ENCODE measurements at places on chromosomes 6 and 20.

GRCh38 chr6:101830501-101831031 is 437.1 kb downstream of the GRIK2 start:
- DNase-seq = no peak

DNA sequence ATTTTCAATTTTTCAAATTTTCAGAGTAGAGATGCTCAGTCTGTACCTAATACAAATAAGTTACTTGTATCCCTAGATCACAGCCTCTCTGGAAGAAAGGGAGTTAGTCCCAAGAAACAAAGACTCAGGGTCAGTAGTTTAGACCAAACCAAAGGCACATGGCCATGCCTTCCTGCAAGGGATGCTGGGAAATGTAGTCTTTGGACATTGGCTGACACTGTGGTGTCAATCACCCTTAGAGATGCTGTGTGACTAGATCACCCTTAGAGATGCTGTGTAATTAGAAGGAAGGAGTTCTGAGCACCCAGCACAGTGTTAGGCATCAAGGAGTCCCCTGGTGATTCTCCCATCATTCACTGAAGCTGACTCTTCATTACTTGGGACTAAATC is 202.1 kb downstream of the NFATC2 start:
- no peak for DNase-seq

DNA sequence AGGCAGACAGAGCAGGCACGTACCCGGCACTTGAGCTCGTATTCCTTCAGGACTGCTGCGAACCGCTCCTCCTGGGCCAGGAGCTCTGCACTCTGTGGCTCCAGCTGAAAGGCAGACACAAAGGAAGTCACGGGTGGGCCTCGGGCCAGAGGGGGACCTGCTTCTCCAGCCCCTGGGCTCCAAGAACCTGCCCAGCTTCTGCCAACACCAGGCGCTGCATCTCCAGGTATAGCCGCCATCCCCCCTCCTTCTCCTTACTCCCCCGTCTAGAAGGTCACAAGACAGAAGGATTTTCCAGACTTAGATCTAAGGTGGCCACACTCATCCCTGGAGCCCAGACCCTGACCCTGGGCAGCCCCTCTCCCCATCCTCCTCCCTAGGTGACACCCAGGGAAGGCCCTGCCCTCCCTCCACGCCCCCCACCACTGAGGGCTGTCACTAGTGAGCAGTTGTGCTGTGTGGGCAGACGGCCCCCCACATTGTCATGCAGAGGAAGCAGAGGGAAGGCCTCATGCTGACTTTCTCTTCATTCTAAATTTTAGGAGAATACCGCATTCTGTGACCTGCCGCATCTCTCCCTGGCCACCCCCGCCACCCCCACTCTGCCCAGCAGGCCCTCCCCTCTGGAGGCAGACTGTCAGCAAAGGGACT is 81.9 kb downstream of the GINS1 start:
- DNase-seq = no peak

GRCh38 chr6:118719351-118720124 is 68.1 kb upstream of the CEP85L start:
- DNase-seq = no peak

- DNase-seq = peak; percentile 55
Measured at GRCh38 chr6:147203311-147204059, 732 bp upstream of the STXBP5 start.

DNA sequence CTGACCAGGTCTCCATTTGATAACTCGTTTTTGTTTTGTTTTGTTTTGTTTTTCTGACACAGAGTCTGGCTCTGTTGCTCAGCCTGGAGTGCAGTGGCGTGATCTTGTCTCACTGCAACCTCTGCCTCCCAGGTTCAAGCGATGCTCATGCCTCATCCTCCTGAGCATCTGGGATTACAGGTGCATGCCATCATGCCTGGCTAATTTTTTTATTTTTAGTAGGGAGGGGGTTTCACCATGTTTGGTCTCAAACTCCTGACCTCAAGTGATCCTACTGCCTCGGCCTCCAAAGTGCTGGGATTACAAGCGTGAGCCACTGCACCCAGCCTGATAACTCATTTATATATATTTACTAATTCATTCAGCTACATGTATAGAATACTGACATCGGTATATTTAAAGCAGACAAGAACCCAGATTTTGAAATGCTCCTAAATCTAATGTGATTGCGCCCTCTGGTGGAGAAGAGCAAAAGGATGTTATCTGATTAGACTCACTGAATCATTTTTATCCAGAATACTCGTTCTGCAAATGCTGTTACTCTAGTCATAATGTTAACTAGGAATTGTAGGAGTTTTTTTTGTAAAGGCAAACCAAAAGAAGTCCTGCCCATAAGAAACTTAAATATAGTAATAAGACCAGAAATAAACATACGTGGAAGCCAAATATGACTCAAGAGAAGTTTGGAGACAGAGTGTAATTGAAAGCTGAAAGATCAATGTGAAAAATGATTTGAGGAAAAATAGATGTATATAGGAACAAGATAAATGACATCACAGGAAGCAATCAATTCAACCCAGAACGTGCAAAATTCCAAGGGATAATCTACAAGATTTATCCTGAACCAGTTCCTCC is 5.3 kb upstream of the COL12A1 start:
- peak; percentile 54 for DNase-seq

DNA sequence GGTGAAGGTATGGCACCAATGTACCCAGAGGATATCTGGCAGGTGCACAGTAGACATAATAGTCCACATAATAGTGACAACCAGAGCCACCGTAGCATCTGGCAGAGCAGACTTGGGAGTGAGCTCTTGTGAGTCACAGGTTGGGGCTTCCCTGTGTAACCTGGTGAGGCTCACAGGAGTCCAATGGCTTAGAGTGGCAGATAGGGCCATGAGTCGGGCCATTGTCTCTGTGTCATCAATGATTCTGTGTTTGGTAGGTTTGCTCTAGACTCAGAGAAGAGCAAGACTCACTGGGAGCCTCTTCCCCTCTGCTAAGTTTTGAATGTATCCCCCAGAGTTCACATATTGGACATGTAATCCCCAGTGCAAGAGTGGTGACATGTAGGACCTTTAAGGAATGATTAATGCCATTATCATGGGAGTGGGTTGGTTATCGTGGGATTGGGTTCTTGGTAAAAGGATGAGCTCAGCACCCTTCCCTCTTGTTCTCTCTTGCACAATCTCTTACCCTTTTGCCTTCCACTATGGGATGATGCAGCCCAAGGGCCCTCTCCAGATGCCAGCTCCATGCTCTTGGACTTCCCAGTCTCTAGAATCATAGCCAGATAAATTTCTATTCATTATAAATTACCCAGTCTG is 22.6 kb upstream of the SIRPA start:
- DNase-seq = no peak

DNA sequence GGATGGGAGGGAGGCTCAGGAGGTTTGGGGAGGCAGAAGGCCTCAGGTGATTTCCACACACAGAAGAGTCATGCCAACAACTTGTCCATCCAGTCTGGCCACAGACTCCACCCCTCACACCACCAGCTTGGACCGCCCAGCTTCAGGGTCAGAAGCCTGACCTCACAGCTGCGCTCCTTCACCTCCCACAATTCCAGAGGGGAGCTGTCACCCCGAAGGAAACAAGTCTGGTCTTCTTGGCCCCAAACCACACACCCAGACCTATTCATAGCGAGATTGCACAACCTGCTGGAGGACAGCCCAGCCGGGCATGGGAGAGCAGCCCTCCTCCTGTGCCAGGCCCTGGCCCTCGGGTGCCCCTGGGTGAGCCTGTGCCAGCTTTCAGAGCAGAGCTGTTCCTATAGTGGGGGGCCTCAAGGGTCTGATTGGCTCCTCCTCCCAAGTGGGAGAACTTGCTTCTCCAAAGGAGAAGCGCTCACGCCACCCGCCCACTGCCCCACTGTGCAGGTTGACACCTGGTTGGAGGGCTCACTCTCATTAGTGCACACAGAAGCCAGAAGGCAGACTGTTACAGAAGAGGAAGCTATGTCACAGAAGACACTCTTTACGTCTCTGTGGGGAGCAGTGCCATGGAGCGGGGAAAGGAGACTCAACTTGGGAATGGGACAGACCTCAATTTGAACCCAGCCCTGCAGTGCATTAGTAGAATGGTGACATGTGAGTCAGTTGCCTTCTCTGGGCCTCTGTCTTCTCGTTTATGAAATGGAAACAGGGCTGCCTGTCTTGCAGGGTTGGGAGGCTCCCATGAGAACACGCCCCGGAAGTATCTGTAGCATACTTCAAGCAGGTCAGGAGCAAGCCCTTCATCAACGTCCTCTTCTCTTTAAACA is 128.8 kb downstream of the FOXO3 start:
- DNase-seq = peak; percentile 43

DNA sequence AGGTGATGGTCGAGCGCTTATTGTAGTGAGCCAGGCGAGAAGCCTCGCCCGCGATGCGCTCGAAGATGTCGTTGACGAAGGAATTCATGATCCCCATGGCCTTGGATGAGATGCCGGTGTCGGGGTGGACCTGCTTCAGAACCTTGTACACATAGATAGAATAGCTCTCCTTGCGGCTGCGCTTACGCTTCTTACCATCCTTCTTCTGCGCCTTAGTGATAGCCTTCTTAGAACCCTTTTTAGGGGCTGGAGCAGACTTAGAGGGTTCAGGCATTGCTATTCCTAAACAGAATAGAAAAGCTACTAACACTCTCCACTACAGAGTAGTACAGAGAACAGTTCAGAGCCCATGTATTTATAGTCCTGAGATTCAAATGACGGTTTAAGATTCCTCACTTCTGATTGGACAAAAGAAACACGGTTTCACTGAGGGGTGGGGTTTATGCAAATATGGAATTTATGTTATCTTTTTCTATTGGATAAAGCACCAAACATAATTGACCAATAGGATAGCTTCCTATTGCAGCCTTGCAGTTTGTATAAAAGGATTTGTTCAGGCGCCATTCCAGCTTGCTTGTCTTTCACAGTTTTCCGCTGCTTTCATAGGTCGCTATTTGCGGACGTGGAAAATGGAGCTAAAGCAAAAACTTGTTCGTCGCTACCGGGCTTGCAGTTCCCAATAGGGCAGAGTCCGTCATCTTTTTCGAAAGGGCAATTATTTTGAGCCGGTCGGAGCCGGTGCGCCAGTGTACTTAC is 43.7 kb upstream of the HFE start:
- DNase-seq = peak; percentile 62

DNA sequence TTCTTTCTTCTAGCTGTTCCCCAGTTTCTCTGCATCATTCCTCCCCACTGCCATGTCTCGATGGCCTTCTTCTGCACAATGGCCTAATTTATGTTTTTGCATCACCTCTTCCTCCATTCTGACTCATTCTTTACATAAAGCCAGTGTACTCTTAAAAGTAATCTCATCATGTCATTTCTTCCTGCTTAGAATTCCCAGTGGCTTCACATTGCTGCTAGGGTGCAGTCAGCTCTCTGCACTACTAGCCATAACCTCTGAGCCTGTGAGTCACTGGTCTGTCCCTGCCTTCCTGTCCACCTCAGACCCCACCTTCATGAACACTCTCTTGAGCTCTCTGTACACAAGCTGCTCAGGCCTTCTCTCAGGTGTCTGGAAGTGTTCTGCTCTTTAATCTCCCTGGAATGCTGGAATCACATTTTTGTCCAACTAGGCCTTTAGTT is 24.1 kb upstream of the TRIM27 start:
- no peak for DNase-seq

GRCh38 chr6:42193491-42193894 is 1.3 kb downstream of the GUCA1B start:
- no peak for DNase-seq

DNA sequence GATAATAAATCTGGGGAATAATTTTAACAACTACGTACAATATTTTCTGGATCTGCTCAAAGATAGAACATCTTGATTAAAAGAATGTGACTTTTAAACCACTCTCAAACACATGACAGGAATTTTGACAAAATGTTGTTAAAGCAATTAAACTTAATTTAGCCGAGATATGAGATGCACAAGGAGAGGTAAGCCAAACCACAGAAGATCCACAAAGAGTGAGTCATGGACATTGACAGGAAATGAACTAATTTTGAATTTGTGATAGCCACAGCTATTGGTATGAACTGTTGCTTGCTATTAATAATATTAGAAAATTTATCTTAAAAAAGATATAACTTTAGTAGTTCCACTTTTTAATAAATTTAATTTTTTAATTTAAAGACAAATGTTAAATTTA is 27.8 kb upstream of the VGLL2 start:
- DNase-seq = no peak

DNA sequence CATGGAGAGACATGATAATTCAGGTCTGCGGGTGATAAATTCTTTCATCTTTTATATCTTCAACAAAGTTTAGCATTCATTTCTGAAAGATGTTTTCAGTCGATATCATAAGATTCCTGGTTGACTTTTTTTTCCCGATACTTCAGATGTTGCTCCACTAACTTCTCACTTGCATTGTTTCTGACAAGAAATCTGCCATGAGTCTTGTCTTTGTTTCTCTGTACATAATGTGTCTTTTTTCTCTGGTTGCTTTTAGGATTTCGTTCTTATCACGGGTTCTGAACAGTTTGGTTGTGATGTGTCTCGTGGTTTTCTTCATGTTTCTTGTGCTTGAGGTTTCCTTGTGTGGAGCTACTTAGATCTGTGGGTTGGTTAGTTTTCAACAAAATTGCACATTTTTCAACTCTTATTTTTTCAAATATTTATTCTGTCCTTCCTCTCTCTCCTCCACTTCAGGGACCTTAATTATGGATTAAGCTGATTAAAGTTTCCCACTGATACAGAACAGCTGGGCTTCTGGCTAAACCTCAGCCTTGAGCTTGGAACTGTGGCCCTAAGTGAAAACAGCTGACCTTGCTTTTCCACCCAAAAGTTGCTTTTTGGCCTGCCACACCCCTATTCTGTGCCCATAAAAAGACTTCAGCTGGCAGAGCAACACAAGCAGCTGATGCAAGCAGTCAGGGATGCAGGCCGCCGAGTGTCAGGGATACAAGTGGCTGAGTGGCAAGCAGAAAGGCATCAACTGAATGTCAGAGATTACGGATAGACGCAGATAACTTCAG is 97.9 kb upstream of the SNX9 start:
- DNase-seq = no peak

DNA sequence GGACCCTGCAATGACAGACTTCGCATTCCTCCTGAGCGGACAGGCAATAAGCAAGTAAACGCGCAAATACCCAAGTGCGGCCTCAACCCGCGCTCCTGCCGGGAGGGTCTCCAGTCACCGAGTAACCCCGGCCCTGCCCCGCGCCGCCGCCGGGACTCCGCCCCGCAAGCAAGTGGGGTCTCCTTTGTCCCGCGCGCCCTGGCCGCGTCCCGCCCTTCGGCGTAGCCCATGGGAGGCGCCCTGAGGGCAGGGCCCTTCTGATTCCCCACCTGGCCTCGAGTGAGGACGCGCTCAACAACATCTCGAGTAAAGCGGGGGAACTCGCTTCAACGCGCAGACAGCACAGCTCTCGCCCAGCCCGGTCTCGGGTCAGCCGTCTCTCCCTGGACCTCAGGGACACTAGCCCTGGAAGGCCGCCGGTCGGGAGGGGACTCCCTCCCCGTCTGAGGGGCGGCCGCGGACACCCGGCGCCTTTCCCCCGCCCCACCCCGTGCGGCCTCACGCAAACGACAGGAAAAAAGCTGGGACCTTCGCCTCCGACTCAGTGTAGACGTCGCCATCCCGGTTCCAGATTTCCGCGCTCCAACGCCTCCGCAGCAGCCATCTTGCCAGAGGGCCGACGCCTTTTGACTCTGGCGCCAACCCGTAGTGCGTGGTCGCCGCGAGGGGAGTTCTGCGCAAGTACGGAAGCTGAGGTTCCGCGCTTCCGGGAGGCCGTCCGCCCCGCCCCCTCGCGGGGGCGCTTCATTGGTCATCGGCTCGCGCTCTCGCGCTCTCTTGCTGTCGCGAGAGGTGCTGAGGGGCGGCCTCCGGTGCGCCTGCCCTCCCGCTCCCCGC is 461 bp upstream of the GID8 start:
- DNase-seq = peak; percentile 76

- DNase-seq = no peak
Measured at GRCh38 chr6:131101911-131102680, 33.2 kb upstream of the AKAP7 start.

Measured in caudate nucleus (tissue), 63 donors.